ENCODE measurements at places on chromosomes 12 and 14.
A peak's percentile ranks its signal among the peaks of the same experiment; 100 is the strongest.

- DNase-seq = no peak
Observed at GRCh38 chr12:26231470-26231869, 36.1 kb downstream of the SSPN start.

- no peak for DNase-seq
Observed at GRCh38 chr12:42786400-42787148, 197.0 kb upstream of the PRICKLE1 start.

GRCh38 chr12:9241301-9241700 lies 33.1 kb upstream of the PZP start:
- no peak for DNase-seq

GRCh38 chr12:120438495-120439198 lies 734 bp downstream of the COX6A1 start:
- DNase-seq = no peak

DNA sequence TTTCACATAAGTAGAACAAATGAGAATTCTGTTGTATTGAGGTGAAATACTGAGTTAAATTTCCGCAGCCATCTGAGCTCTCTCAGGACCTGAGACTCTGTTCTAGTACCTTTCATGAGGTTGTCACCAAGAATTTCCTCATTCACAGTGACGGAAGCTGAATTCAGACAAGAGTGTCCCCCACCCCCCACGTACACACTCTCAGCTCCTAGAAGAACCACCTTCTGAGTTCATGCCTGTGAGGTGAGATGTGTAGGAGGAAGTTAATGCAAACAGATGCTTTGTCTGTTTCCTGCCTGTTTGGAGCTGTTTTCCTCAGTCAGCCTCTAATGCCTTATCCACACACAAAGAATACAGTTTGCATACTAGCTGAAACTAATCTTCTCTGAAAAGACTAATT lies 18.2 kb downstream of the BICDL1 start:
- peak; percentile 72 for DNase-seq

Measured in stimulated activated naive CD4-positive, alpha-beta T cell (primary cell).